ENCODE measurements at places on chromosomes 4 and X.

DNA sequence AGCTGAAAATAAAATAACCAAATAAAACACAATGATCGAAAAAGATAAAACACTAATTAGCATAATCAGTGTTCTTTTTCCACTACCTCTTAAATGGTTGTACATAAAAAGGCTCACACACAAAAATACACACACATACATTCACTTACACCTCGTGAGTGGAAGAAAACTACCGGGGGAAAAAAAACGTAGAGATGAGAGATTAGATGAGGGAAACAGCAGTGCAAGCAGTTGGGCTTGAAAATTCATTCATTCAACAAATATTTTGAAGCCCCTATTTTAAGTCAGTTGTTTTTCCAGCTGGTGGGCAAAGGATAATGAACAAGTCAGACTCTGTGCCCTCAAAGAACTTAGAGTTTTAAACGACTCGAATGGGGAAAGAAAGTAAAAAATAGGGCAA is 1.0 kb downstream of the TBCK start:
- DNase-seq = no peak

DNA sequence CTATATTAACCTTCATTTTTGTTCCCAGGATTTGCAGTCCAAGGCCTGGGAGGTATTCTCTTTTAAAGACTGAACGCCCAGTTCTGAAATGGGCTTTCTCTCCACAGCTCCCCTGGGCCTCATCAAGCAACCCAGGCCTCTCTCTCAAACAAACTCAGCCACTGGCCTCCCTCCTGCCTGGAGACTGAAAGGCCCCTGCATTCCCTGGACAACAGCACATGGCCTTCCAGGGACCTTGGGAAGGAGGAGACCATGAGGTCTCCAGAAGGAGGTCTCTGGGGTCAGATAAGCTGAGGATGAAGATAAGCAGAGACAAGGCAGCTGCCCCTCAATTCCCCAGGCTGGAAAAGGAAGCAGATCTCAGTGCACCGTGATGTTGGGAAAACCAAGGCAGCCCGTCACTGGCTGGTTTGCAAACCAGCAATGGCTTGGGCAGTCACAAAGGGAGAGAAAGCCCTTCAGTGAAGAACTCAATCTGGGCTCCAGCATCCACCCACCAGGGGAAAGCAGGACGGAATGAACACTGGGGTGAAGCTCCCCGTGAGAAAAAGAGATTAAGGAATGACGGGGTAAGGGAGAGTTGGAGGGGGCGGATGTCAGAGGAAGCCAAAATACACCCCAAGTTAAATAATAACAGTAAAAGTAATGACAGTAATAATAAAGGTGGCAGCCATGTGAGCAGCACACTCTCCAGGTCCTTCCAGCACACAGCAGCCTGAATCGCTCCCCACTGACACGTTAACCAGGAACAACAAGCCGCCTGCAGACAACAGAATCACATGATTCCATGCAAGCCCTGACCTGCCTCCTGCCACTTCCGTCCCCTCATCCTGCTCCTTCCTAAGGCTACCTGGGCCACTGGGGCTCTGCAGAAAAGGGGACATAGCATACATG is 22.3 kb downstream of the AMOT start:
- no peak for DNase-seq

- DNase-seq = no peak
Observed at GRCh38 chr4:24179201-24179840, 289.5 kb upstream of the PPARGC1A start.

- DNase-seq = peak; percentile 27
Observed at GRCh38 chr4:80306260-80306659, 29.3 kb upstream of the CFAP299 start.
